ENCODE measurements at places on chromosomes 1 and 21. TPM values are rescaled to one million over a fixed set of nuclear protein-coding genes. Genes with fewer than 3 reads are reported as not detected.
A peak's percentile ranks its signal among the peaks of the same experiment; 100 is the strongest.

Gene FTCD
- total RNA-seq, result 1.6 TPM

Gene CD5L
- total RNA-seq, result 0.38 TPM

Gene DCDC2B
- total RNA-seq, result not detected

Gene CD34
- total RNA-seq, result 101 TPM

Gene SAMSN1
- total RNA-seq, result 4.8 TPM

Gene TFF3
- total RNA-seq, result 9.1 TPM

GRCh38 chr1:232586679-232587078, 43.3 kb downstream of the SIPA1L2 start:
- no peak for DNase-seq

GRCh38 chr1:53340660-53341520, 13.0 kb upstream of the LRP8 start:
- no peak for DNase-seq

- DNase-seq, result no peak
These were observed 267.2 kb downstream of the ZNF648 start for GRCh38 chr1:181794332-181794731.

DNA sequence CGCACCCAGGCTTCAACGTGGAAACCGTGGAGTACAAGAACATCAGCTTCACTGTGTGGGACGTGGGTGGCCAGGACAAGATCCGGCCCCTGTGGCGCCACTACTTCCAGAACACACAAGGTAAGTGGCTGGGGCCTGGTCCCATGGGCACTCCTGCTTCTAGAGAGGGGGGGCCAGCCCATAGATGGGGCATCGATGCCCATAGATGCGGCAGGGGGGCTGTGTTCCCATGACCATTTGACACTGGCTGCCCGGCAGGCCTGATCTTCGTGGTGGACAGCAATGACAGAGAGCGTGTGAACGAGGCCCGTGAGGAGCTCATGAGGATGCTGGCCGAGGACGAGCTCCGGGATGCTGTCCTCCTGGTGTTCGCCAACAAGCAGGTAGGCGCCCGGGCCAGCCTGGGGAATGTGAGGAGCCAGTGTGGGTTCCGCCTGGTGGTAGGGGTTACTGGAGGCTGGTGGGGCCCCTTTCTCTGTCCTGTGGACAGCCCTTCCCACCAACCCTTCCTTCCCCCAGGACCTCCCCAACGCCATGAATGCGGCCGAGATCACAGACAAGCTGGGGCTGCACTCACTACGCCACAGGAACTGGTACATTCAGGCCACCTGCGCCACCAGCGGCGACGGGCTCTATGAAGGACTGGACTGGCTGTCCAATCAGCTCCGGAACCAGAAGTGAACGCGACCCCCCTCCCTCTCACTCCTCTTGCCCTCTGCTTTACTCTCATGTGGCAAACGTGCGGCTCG, 5.6 kb downstream of the C1orf35 start:
- DNase-seq, result no peak

DNA sequence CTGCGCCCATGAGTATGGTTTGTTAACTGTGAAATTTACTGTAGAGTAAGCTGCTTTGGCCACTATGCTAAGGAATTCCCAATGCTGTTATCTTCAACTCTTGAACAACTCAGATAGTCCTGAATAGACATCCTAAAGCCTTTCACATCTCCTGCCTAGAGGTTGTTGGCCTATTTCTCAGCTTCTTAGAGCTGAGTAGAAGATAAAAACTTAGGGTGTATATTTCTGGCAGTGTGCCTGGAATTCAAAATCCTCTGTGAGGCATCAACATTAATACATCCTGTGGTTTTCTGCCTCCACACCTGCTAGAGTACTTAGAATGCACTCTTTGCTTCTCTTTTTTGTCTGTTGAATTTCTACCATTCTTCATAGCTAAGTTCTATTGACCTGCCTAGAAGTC, 45.8 kb upstream of the RC3H1 start:
- DNase-seq, result no peak

- no peak for DNase-seq
These were observed 357.4 kb upstream of the ADGRL2 start for GRCh38 chr1:81443288-81443687.

DNA sequence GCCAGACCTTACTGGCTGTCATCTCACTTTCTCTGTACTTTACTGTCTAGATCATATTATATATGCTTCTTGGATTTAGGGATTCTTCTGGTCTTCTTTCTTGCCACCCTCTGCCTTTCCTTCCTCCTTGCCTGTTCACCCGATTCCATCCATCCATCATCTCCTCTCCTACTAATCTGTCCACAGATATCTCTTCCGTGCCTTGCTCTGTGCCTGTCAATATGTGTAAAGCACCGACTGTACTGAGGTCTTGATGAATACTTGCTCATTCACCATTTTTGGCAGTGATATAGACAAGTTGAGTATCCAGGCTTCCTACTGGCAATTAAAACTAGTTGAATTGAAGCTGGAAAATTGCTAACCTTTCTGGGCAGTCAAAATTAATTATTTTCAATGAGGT, 8.1 kb downstream of the FMN2 start:
- DNase-seq, result no peak

DNA sequence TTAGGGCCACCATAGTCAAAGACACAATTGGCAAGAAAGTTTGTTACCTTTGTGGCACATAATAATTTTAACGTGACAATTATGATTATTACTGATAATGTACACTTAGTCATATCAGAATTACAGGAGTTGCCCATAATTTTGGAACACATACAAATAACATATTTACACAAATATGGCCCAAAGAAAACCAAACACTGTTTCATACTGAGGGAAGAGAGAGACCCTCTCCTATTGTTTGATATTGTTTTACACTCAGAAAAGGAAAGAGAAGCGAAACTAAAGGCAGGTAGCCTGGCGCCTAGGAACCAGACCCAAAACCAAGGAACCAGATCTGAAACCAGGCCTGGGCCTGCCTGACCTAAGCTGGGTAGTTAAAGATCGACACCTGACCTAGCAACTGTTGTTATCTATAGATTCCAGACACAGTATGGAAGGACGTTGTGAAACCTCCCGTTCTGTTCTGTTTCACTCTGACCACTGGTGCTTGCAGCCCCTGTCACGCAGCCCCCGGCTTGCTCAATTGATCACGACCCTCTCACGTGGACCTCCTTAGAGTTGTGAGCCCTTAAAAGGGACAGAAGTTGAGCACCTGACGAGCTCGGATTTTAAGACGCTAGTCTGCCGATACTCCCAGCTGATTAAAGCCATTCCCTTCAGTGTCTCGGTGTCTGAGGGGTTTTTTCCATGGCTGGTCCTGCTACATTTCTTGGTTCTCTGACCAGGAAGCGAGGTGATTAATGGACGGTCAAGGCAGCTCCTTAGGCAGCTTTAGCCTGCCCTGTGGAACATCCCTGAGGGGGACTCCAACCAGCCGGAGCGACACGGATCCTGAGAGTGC, 27.9 kb downstream of the C1orf115 start:
- DNase-seq, result no peak

GRCh38 chr1:16174261-16174868, 18.5 kb upstream of the EPHA2 start:
- no peak for DNase-seq

DNA sequence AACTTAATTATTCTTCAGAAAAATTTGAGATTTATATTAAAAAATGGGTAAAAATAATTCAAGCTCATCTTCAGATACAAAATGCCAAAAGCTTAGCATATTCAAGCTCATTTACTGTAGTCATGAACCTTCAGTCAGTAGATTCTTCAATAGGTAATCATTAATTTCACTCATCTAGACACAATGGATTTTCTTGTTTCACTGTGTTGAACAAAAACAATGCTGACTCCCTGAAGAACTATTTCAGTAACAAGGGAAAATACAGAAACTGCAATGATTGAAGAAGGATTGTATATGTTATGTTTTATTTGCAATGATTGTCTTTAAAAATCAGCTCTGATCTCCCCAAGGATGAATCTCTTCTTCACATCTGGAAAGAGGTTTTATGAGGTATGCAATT, 9.2 kb upstream of the HOOK1 start:
- no peak for DNase-seq

GRCh38 chr1:4093856-4094565, 193.9 kb upstream of the C1orf174 start:
- no peak for DNase-seq

DNA sequence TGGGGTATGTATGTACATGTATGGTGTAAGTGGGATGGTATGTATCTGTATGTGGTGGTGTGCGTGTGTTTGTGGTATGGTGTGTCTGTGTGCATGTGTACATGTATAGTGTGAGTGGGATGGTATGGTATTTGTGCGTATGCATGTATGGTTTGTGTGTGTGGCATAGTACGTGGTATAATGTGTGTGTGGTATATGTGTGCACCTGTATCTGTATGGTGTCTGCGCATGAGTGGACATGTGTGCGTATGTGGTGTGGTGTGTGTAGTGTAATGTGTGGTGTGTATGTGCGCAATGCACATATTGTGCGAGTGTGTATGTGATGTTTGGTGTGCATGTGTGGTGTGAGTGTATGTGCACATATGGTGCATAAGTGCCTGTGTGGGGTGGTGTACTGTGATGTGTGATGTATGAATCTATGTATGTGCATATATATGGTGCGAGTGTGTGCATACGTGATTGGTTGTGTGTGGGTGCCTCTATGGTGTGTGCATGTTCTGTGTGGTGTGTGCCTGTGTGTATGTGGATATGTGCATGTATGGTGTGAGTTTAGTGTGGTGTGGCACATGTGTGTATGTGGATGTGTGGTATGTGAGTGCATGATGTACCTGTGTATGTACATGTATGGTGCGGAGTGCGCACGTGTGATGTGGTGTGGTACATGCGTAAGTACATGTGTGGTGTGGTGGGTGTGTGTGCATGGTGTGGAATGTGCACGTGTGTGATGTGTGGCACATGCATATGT, 38.8 kb downstream of the WDR4 start:
- DNase-seq, result no peak

DNA sequence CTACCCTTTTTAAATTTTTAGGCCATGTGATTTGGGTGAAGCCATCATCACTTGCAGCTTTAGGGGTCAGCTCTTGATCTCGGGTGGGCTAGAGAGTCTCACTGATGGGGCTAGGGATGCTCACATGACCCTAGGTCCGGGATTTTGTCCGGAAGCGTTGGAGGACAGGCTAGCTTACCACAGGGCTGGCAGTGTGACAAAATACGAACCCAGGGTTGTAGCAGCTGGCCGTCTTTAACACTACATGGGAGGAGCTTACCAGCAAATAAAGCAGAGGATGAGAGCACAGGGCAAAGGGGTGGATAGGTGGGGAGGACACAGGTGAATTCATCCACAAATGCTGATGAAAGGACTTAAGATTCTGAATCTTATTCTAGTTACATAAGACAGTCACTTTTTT, 21.9 kb downstream of the GPR161 start:
- DNase-seq, result no peak

DNA sequence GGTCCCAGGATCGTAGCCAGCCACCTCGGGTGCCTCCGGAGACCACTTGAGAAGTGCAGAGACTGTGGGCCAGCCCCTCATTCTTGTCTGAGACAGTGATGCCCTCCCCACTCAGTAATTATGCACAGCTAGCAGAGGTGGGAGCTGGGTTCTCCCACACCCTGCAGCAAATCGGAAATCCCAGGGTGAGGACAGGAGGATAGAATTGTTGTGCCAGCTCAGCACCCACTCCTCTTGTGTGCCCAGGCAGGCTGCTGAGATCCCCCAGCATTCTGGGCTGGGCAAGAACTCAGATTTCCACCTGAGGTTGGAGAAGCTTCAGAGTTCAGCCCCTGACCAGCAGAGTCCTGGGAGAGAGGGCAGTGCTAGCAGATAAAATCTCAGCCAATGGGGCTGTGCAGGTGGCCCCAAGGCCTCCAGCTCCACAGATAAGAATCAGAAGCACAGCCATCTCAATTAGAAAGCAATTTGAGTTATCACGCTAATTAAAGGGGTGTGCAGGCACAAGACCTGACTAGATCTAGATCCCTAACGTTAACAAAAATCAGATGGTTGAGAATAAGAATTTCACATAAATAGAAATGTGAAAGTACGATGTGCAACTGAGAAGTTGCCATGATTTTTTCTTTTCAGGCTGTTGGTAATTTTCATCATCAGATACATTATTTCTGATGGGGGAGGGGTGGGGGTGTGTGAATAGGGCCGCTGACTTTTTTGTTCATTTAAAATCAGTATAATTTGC, 45.5 kb upstream of the IRF2BP2 start:
- no peak for DNase-seq

GRCh38 chr1:170711682-170712081, 47.8 kb downstream of the PRRX1 start:
- DNase-seq, result no peak

GRCh38 chr1:30974536-30974935, 66.0 kb upstream of the SDC3 start:
- no peak for DNase-seq

DNA sequence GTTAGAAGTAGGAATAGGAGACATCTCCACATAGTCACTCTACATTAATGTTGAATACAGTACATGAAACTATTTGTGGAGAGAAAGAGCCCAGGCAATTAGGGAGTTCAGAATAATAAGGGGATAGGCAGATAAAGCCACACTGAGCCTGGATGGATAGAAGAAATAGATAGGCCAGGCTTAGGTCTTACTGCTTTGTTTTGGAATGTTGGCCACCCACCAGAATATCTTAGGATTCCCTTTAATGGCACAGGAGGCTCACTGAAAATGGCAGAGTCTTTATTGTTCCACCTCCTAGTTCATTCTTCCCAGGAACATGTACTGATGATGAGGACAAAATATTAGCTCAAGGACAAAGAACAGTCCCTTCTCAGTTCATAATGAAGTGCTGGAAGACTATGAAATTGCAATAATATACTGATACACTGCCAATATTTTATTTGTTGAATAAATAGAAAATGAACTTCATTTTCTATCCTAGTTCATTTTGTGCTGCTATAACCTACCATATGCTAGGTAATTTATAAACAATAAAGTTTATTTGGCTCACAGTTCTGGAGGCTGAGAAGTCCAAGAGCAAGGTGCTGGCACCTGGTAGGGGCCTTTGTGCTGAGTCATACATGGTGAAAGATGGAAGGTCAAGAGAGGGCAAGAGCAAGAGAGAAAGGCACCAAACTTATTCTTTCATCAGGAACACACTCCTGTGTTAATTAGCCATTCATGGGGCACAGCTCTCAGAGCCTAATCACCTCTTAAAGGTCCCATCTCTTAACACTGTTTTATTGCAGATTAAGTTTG, 87.3 kb downstream of the TBX15 start:
- no peak for DNase-seq

- peak; percentile 4 for DNase-seq
These were observed 33.0 kb downstream of the TNNT2 start for GRCh38 chr1:201344206-201345080.

DNA sequence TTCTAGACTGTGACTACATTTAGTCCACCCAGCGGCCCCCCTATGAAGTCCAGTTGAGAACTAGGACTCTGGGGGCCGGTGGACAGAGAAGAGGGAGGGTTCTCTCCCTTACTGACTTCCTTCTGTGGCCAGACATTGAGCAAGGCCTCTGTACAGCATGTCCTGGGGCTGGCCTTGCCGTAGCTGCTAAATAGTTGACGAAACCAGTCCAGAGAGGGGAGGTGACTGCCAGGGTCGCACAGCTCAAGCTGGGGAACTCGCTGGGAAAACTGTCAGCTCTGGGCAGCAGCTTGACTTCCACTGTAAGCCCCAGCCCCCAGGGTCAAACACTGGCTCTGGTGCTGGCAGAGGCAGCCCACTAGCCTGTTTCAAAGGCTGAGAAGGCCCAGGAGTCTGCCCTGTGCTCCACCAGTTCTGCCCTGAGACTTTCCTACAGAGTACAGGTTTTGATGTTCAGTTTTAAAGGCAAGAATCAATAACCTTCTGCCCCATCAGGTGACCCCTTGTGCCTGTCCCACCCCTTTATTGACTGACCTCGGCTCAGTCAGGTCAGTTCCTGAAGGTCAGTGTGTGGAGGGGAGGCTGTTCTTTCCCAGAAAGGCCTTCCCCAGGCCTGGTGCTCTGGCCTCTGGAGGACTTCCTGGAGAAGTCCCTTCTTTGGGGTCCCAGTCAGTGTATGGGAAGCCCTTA, 14.1 kb downstream of the PCSK9 start:
- DNase-seq, result peak; percentile 50

- no peak for DNase-seq
These were observed 395.6 kb downstream of the NPHP4 start for GRCh38 chr1:5596651-5597050.

Data from left cardiac atrium (tissue), 4 donors.